H9 (cell line): ENCODE measurements at places on chromosomes 5 and 9.

- peak; percentile 28 for DNase-seq
Observed at GRCh38 chr5:133404724-133405123, 207.6 kb downstream of the FSTL4 start.

GRCh38 chr9:123861086-123861755, 68.7 kb downstream of the DENND1A start:
- no peak for DNase-seq

DNA sequence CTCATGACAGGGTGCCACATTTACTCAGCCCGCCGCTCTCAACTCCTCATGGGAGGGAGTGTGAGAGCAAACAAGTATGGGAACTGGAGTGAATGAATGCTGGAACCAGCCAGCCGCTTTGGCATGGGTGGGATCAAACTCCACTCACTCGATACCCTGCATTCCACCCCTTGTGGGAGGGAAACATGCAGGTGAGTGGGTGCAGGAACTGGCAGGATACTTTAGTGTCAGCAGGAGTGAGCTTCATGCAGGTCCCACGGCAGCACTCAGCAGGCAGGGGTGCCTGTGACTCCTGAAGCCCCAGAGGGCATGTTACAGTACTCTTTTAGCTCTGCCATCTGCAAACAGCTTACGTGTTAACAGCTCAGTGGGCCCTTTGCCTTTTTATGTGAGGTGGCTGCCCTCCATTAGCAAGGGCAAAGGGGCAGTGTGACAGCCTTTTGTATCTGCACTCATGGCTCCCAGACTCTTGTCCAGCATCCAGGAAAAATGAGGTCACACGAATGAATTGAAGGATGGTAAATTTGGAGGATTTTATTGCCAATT, 433.2 kb upstream of the NMUR2 start:
- DNase-seq = no peak

DNA sequence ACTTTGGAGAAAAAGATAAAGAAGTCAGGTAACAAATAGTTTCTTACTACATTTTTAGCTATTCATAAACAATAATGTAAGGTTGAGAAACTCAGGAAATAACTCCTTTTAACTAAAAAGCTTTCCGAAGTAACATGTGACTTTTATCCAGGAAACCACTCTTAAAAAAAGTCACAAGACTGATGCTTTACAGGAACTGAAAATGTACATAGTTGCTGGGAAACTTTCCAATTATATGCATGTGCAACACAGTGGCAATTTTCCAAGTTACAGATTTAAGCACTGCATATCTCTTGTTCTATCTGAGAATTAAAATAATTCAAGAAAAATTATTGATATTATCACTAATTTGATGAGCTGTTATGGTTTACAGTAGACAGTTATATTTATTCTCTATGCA, 105.2 kb downstream of the CDH10 start:
- DNase-seq = no peak

- DNase-seq = no peak
Observed at GRCh38 chr9:120569556-120569955, 10.4 kb downstream of the CDK5RAP2 start.
